ENCODE measurements at places on chromosomes 5 and 9. TPM values are rescaled to one million over a fixed set of nuclear protein-coding genes. Genes with fewer than 3 reads are reported as not detected.

- DNase-seq: peak; percentile 86
Observed at GRCh38 chr5:149271716-149272563, at the start of gene AFAP1L1. Gene AFAP1L1, plus strand, starts transcription at chr5:149271859. Its CDS starts 110 bp downstream, at chr5:149271969.

- DNase-seq: peak; percentile 60
Observed at GRCh38 chr9:110427497-110428104, 89.9 kb upstream of the TXNDC8 start.

DNA sequence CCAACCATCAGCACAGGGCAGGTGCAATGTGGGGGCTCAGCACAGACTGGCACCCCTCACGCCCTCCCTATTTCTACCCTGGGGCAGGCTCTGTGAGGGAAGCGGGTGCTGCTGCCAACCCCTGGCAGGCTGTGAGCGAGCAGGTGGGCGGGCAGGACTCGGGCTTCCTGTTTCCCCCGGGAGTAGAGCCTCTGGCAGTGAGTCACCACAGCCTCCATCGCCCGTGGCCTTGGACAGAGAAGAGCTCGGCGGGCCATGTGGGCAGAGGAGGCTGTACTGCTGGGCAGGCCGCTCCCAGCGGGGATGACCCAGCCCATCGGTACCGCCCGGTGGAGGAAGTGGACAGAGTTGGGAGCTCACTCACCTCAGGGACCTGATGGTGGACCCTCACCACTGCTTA, 16.6 kb downstream of the KCNT1 start:
- no peak for DNase-seq

C5orf52 gene
- not detected for total RNA-seq

DNA sequence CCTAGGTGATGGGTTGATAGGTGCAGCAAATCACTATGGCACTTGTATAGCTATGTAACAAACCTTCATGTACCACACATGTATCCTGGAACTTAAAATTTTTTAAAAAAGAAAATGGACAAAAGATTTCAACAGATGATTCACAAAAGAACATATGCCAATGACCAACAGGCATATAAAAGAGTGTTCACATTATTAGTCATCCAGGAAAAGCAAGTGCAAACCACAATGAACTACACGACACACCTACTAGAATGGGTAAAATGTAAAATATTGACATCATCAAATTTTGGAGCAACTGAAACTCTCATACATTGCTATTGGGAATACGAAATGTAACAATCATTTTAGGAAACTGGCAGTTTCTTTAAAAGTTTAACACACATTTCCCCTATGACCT, 109.9 kb downstream of the YIPF5 start:
- no peak for DNase-seq

BNC2 gene
- total RNA-seq: 25.8 TPM

- no peak for DNase-seq
Observed at GRCh38 chr9:70551801-70552200, 137.3 kb upstream of the KLF9 start.

DNA sequence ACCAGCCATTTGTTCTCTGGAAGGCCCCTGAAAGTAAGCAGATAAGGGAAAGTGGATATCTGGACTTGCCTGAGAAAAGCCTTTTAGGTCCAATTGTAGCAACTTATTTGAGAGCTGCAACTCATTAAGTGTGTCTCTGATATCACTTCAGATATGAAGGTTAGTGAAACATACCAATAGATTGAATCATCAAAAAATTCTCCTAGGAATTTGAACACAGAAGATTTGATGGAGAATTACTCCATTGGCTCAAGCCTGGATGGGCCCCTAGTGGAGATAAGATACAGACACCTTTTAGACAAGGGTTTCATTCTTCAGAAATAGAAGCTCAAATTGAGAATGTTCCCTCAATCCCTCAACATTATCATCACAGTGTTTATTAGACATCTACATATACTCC, 356.7 kb downstream of the NDUFS4 start:
- DNase-seq: no peak

GRCh38 chr5:23614422-23614821, 107.0 kb downstream of the PRDM9 start:
- DNase-seq: no peak

DNA sequence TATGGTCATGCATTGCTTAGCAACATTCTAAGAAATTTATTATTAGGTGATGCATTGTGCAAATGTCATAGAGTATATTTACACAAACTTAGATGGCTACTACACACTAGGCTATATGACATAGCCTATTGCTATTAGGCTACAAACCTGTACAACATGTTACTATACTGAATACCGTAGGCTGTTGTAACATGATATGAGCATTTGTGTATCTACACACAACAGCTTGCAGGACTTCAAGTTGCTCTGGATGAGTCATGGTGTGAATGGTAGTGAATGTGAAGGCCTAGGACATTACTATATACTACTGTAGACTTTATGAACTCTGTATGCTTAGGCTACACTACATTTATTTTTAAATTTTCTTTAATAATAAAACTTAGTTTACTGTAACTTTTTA, 107.2 kb upstream of the MAMDC2 start:
- DNase-seq: no peak

DNA sequence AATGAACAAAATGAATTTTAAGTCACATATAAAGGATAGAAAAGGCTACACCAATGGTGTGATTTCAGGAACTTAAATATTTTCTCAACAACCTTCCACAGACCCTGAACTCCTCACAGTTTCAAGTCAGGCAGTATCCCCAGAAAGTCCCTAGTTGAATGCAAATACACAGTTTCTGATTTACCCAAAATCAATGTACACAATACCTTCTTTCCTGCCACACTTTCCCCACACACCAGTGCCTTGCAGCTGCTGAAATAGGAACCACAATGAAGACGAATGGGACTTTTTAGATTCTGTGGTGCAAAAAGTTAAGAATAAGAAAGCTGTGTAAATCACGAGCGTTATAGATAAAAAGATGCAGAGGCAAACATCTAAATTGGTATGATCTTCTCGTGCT, 552.4 kb upstream of the MEF2C start:
- no peak for DNase-seq

HK3 gene
- 4.1 TPM for total RNA-seq

DNA sequence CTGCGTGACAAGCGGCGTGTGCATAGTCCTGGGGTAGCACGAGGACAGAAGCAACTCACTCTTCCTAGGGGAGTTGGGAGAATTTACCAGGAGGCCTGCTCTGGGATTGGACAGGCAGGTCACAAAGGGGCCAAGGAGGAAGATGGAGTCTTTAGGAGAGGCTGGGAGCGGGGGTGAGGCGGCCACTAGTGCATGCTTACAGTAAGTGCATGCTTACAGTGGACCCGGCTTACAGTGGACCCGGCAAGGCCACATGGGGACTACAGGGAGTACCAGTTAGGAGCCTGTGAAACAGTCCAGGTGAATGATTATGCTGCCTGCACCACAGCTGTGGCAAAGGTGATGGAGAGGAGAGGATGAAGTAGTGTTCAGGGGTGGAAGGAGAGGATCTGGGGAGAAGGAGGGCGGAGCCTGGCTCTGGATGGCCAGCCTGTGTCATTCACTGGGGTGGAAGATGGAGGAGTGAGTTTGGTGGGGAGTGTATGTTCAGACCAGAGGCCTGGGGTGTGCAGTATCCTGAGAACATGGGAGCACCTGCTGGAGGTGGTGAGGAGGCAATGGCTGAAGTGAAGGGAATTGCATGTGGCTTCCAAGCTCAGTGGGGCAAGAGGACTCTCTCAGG, 78.7 kb downstream of the CRB2 start:
- no peak for DNase-seq

GRCh38 chr9:131258186-131258585, 18.1 kb downstream of the FAM78A start:
- DNase-seq: no peak

LEAP2 gene
- total RNA-seq: 2.3 TPM

GRCh38 chr5:54700986-54701578, 183.5 kb downstream of the SNX18 start:
- DNase-seq: peak; percentile 79

ACER2 gene
- total RNA-seq: 1.7 TPM

DNA sequence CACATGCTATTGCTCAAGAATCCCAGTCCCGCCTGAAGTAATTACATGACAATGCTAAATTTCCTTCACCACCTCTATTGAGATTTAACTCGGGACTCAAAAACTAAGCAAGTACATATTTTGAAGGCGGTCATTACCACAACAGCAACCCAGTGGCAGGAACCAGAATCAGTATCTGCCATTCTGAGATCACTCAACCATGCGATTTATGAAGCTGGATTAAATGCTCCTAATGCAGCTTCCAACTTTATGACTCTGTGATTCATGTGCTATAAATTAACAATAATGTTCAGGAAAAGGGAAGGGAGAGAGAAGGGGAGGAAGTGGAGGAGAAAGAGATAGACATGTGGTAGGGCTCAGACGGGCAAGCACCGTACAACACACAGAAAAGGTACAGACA, 194.7 kb downstream of the DNAH5 start:
- DNase-seq: no peak

- peak; percentile 75 for DNase-seq
Observed at GRCh38 chr5:75510417-75510835, 1.0 kb downstream of the CERT1 start.

DNA sequence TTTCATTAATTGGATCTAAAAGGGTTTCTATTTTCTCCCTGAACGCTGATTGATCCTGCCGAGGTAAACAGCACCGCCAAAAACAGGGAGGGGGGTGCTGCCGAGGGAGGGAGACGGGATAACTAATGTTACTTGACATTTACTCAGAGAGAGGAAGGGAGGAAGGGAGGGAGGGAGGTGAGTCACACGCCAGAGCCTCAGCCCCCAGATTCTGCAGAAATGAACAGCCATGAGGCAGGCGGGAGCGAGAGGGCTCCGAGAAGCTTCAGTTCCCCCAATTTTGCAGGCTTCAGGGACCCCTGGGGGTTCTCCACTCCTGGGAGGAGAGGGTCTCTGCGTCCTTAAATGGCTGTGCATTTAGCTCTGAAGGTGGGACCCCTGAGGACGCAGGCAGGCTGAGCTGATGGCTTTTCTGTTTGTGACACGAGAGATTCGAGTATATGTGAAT, 59.1 kb upstream of the IER5L start:
- no peak for DNase-seq

DNA sequence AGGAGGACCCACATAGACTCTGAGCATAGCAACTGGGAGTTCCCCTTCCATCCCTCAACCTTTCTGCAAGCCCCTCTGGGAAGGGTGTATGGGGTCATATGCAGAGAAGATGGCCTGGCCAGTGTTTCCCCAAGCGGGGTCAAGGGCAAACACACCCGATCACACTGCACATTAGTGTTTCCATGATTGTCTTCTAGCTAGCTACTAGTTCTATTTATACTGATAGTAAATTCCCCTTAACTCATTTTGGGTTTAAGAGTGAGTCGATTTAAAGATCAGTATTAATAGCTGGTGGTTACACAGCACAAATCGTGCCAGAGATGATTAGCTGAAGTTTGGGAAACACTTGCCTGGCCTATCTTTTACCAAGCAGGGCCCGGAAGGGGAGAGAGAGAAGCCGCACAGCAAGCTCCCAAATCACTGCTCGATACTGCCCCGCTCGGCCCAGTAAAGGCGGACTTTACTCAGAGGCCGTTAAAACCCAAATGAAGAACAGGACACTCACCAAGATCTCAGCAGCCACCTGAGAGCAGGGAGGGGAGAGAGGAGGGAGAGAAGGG, 29.4 kb upstream of the TNIP1 start:
- DNase-seq: no peak
